Activated CD4-positive, alpha-beta T cell treated with anti-CD3 and anti-CD28 coated beads for 36 hours (primary cell): ENCODE measurements at places on chromosomes 11 and 22.

- DNase-seq, result no peak
Measured at GRCh38 chr11:34621876-34622275, 983 bp downstream of the EHF start.

- DNase-seq, result no peak
Measured at GRCh38 chr11:10598816-10599215, 30.4 kb upstream of the LYVE1 start.

DNA sequence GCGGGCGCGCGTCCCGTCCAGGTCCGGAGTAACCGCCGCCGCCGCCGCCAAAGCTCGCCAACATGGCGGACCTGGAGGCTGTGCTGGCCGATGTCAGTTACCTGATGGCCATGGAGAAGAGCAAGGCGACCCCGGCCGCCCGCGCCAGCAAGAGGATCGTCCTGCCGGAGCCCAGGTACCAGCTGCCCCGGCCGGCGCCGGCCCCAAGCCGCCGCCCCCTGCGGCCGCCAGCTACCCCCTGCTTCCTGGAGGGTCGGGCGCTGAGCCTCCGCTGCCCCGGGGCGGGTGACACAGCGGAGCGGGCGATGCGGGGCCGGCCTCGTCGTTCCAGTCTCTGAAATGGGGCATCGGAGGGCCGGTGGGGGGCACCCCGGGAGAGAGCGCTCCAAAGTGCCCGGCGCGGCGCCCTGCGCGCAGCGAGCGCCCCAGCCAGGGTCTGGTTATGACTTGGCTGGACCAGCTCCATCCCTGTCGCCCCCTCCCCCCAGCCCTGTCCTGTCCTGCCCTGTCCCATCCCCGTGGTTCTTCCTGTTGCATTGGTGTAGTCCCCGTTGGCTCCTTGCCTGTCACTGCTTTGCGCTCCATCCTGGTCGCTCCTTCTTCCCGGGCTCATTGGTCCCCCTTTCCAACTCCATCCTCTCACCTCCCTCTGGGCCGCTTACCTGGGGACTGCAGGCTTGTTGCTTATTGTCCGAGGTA lies 653 bp downstream of the GRK3 start:
- peak; percentile 49 for DNase-seq

GRCh38 chr11:38718659-38719058 lies 2120.6 kb upstream of the RAG2 start:
- no peak for DNase-seq

DNA sequence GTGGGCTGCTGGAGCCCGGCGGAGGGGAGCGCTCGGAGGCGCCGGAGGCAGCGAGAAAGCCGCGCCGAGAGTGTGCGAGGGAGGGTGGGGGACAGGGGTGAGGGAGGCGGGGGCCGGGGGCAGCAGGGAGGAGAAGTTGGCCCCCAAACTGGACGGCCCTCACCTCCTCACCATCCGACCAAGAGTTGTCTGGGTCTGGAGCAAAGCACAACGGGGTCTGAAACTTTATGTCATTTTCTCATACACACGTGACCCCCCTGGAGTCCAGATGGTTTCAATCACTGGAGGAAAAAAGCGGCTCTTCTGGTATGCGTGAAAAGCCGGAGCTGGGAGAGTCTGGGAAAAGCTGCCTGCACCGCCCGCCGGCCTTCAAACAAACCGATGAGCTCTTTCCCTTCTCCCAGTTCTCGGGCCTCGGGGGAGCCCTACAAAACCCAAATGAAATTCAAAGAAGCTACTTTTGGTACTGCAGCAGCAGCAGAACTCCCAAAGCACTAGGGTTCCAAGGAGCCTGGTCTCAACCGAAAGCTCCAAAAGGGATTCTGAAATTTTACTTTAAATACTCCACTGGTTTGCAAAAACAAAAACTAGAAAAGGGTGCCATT lies 39.7 kb upstream of the AKIP1 start:
- DNase-seq, result no peak

GRCh38 chr22:27220339-27220738 lies 563.0 kb downstream of the MIAT start:
- no peak for DNase-seq

GRCh38 chr11:107092667-107093066 lies 74.4 kb upstream of the GUCY1A2 start:
- no peak for DNase-seq

- no peak for DNase-seq
Measured at GRCh38 chr11:122354025-122354697, 238.1 kb upstream of the BLID start.
